ENCODE measurements at places on chromosomes 11 and 22.

GRCh38 chr22:48742191-48742555, 1085.5 kb downstream of the BRD1 start:
- no peak for DNase-seq

- DNase-seq = no peak
Measured at GRCh38 chr11:112024178-112024772, 933 bp upstream of the DLAT start.

GRCh38 chr11:44823868-44824267, 97.1 kb downstream of the TSPAN18 start:
- DNase-seq = no peak

- no peak for DNase-seq
Measured at GRCh38 chr11:99571094-99571493, 550.3 kb downstream of the CNTN5 start.
